Right lung (tissue), 10 donors: ENCODE measurements at places on chromosomes 3 and 15. TPM values are rescaled to one million over a fixed set of nuclear protein-coding genes. Genes with fewer than 3 reads are reported as not detected.

DNA sequence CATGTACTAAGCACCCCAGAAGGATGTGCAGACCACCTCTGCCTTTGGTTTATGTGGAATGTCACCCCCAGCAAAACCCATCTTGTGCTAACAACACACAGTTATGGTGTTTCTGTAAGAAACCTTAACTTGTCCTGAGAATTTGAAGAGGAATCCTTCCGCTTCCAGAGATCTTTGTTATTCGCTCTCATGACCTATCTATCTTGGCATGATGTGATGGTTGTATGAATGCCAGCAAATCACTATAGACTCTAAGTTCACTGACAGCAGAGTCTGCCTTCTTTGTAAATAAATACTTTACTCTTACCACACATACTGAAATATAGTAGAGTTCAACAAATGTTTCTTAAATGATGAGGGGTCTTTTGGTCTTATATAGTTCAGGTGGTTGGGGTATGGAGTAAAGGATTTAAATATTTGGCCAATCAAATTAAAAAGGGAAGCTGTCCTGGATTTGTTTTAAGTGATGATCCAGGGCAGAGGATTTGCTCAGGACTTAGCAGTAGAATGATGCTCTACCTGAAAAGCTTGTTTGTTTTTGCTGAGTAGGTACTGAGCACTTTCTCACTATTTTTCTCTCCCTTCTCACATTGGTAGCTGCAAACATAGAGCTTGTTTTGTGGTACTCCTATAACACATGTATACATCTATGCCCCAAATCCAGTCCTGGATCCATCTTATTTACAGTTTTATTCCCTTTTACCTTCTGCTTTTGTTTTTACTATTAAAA lies 27.9 kb upstream of the RTP1 start:
- DNase-seq = no peak

DNA sequence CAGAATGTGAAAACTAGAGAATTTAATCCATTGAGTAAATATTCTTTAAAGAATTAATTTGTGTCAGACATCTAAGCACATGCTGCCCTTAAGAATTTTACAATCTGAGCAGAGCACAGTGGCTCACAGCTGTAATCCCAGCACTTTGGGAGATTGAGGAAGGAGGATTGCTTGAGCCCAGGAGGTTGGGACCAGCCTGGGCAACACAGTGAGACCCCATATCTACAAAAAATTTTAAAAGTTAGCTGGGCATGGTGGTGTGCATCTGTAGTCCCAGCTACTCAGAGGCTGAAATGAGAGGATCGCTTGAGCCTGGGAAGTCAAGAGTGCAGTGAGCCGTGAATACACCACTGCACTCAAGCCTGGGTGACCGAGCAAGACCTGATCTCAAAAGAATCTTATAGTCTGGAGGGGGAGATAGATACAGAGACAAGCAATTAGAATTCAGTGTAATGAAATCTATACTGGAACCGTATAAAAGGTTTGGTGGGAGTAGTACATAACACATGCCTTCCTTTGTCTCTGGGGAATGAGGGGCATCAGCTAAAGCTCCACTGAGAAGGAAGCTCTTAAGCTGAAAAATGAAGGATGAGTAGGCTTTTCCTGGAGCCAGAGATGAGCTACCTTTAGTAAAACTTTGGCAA lies 21.2 kb downstream of the ATP11B start:
- DNase-seq = no peak

DNA sequence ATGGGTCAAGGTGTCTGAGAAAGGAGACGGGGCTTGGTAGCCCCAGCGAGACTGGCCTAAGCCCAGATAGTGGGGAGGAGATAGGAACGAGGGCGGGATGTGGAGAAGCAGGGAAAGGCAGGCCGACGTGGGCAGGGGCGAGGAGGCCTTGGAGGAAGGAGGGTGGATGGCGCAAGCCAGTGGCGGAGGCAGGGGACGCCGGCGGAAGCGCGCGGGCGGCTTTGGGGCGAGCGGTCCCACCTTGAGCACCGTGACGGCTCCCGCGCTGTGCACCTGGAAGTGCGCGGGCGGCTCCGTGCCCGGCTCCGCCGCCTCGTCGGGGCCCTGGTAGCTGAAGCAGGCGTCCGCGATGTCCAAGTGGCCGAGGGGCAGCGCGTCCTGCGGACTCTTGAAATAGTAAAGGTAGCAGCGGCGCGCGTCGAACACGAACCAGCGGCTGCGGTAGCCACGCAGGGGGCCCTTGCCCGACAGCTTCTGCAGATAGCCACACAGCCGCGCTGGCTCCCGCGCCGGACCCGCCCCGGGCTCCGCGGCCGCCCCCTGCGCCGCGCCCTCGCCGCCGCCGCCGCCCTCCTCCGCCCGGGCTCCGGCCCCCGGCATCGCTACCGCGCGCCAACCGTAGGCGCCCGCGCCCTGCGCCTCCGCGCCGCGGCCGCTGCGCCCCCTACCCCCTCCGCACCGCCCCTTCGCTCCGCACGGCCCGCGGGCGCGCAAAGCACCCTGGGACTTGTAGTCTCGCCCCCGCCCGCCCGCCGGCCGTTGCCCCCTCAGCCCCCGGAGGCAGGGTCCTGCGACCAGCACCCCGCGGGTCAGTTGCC lies at the start of gene TBC1D2B:
TSS of gene TBC1D2B (minus strand) at position 659 of the 818 bp plus-strand sequence. CDS start at position 600, 59 bp downstream.
- DNase-seq = no peak

DNA sequence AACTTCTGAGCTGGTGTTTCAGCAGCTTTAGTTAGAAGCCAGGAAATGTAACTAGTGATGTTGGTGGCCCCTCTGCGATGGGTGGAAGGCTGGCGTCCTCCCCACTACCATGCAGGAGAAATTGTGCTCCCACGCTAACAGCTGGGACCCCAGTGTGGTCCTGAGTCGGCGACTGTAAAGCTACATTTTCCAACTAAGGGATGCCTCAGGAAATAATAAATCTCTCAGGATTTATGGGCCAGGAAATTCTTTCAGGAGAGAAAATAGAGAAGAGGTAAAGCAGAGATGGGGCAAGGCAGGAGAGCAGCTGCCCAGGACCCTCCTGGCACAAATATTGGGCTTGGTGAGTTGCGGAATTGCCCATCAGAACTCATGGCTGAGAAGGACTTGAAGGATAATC lies 186.9 kb downstream of the OPA1 start:
- DNase-seq = no peak

The FES gene
- 27.2 TPM for polyA plus RNA-seq

GRCh38 chr3:39721076-39721475 lies 88.3 kb upstream of the MYRIP start:
- no peak for DNase-seq

- DNase-seq = no peak
These were observed 179.9 kb downstream of the FMN1 start for GRCh38 chr15:33014586-33014985.

DNA sequence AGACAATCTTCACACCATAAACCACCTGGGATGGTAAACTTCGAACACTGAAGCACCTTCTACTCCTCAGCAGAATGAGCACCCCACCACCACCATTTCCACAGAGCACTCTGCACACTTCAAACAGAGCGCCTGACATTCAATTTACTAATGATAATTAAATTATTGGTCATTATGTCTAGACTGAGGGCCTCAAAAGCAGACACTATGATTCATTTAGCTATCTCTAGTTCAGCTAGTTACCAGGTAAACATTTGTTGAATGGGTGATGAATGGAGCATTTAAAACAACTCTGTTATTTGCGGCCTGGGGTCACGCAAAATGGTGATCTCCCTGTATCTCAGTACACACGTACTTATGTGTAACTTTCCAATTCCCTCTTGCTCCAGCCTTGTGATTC lies 40.9 kb downstream of the ACAP2 start:
- no peak for DNase-seq

The HEG1 gene
- polyA plus RNA-seq = 56.3 TPM

The CLDN18 gene
- 51.3 TPM for polyA plus RNA-seq

GRCh38 chr3:61132062-61132461 lies 119.2 kb downstream of the FHIT start:
- DNase-seq = no peak

- no peak for DNase-seq
These were observed 60.3 kb downstream of the CTNNB1 start for GRCh38 chr3:41259449-41260062.

DNA sequence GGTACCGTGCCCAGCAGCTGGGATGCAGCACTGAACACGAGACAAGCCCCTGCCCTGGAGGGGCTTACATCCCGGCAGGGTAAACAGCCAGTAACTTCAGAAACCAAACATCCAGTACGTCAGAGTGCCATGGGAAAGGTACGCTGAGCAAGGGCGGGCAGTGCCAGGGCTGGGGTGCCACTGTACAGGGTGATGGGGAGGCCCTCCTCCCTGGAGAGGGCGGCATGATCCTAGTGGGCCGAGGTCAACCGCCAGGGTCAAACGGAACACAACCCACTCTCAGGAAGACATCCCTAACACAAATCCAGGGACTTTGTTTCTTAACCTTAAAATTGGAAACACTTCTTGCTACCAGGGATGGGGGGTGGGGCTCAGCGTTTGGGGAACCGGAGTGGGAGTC lies 16.0 kb upstream of the ANPEP start:
- no peak for DNase-seq

The SI gene
- polyA plus RNA-seq = 0.17 TPM

- DNase-seq = no peak
These were observed 598 bp upstream of the TGFBR2 start for GRCh38 chr3:30605706-30606300.

DNA sequence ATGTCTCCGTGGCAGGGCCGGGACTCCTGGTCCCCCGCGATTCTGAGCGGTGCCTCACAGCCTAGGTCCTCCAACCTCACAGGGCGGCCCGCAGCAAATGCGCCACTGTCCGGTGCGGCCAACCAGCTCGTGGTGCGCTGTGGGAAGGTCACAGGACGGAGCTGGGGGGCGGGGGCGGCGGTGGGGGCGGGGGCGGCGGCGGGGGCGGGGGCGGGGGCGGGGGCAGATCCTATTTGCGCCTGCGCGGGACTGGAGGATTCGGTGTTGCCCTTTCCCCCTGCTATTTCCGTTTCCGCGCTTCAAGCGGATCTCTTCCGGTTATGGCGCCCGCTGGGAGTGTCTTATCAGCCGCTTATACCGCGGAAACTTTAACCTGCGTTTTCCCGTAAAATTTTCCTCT lies 106.7 kb upstream of the SNRPN start:
- DNase-seq = peak; percentile 61

The TMCO5A gene
- polyA plus RNA-seq = not detected

- DNase-seq = no peak
These were observed 231.8 kb downstream of the SQOR start for GRCh38 chr15:45866616-45867015.

DNA sequence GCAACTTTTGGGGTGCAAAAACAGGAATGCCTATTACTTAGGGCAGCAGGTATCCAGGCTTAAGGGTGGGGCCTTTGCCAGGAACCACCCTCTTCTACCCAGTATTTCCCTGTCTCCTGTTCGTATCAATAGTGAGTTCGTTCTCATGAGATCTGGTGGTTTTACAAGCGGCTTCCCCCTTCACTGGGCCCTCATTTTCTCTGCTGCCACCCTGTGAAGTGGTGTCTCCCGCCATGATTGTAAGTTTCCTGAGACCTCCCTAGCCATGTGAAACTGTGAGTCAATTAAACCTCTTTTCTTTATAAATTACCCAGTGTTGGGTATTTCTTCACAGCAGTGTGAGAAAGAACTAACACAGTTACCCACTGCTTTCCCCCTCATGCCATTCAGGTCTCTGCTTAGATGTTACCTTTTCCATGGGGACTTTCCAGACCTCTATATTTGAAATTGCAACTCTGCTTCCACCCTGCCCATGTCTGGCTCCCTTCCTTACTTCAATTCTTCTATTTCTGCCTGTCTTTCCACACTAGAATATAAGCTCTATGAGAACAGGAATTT lies 23.9 kb upstream of the TRA2B start:
- DNase-seq = no peak

The WHAMM gene
- 12.6 TPM for polyA plus RNA-seq

The TRAT1 gene
- 0.25 TPM for polyA plus RNA-seq

The MAP1A gene
- polyA plus RNA-seq = 7.4 TPM
